ENCODE measurements at places on chromosomes 2 and 18.

DNA sequence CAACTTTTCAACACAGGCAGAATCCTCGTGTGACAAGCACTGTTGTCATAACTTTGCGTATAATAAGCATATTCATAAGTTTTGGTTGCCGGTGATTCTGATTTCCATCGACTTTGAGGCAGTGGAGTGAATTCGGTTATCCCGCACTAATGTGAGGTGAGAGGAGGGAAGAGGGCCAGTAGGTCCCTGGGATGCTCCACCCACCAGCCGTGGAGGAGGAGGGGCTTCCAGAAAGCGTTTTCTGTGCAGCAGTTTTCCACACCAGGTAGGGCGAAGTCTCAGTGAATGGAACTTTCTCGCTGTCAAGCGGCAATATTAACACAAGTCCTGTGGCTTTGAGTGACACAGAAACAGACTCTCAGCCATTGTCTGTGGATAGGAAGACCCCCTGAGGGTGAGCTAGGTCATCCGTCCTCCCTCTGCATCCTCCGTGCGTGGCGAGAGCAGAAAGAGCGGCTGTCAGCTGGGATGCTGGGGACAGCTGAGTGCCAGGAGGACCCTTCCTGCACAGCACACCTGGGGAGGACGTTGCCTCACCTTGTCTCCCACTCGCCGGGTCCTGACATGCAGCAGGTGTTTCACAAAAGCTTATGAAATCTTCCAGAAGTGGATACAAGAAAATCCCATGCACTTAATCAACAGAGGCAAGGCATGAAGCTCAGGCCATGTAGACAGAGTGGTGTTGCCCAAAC lies 67.5 kb downstream of the DCDC2C start:
- no peaks in the 10 kb centered on the region for H3K36me3 ChIP-seq
- H3K27me3 ChIP-seq = no peaks in the 10 kb centered on the region
- H3K4me3 ChIP-seq = no peak overlapping the region
- no peak for DNase-seq
- no peak overlapping the region for H3K27ac ChIP-seq

- H3K4me1 ChIP-seq = no peaks in the 10 kb centered on the region
- no peak overlapping the region for H3K27ac ChIP-seq
- H3K36me3 ChIP-seq = no peaks in the 10 kb centered on the region
- DNase-seq = no peak
These were observed 58.9 kb downstream of the CXCR4 start for GRCh38 chr2:136059036-136059472.

- no peaks in the 10 kb centered on the region for H3K27me3 ChIP-seq
- H3K4me1 ChIP-seq = no peaks in the 10 kb centered on the region
- H3K4me3 ChIP-seq = no peak overlapping the region
- H3K27ac ChIP-seq = no peak overlapping the region
- DNase-seq = no peak
These were observed 775.4 kb upstream of the ID2 start for GRCh38 chr2:7906431-7906830.

DNA sequence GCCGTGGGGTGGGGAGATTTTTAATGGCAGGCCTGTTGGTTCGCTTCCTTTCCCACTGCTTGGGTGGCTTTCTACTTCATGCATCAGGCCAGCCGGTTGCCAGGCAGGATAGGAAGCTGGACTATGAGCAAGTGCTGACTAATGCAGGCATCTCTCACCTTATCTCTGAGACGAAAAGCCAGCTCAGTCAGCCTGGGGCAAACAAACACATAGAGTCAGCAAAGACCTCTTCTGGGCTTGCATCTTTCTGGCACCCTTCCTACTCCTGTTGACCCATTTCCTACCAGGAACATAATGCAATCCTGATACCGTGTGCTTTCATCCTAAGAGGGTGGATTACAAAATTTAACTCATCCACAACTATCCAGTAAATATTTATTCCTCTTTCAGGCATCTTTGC lies 416.6 kb upstream of the MEX3C start:
- peak overlapping the region; percentile 87 for H3K27ac ChIP-seq
- no peak overlapping the region for H3K4me3 ChIP-seq
- H3K27me3 ChIP-seq = no peaks in the 10 kb centered on the region
- no peaks in the 10 kb centered on the region for H3K36me3 ChIP-seq
- H3K4me1 ChIP-seq = peaks cover 6% of the 10 kb centered on the region
- no peak for DNase-seq

DNA sequence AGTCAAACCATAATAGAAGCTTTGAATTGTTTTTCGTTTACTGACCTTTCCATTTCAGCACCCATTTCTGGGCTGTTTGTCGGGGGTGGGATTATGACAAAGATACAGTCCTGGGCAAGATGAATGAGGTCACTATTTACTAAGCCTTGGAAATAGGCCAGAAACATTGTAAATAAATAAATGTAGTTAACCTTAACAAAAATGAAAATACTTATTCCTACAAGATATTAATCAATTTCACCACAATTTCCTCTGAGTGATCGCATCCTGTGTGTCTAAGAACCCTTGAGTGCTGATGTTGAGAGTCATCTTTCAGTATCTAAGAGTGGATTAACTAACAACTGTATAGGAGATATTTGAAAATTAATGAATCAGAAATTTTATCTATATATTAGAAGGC lies 14.0 kb downstream of the ITGA4 start:
- H3K27me3 ChIP-seq = no peaks in the 10 kb centered on the region
- no peak overlapping the region for H3K4me3 ChIP-seq
- no peaks in the 10 kb centered on the region for H3K36me3 ChIP-seq
- no peak for DNase-seq
- H3K27ac ChIP-seq = no peak overlapping the region

DNA sequence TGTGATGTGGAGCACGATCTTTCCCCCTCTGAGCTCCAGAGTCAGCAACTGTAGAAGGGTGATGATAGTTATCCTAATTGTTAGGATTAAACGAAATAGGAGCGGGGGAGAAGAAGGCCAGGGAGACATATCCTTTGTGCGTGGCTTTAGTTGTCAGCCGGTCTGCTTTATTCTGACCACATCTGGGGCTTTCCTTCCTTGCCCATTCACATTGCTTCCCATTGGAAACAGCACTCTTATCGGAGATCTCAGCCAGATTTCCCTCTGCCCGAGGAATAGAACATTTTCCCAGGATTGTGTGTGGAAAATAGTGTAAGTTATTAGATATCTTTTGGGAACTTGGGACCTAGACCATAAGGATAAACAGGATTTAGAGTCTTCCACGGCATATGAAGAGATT lies 1.5 kb downstream of the RALB start:
- H3K4me1 ChIP-seq = peaks cover 5% of the 10 kb centered on the region
- DNase-seq = no peak
- H3K27me3 ChIP-seq = no peaks in the 10 kb centered on the region
- H3K36me3 ChIP-seq = no peaks in the 10 kb centered on the region
- H3K27ac ChIP-seq = no peak overlapping the region

GRCh38 chr18:34801774-34802173 lies 91.7 kb downstream of the DTNA start:
- H3K27ac ChIP-seq = no peak overlapping the region
- DNase-seq = no peak
- H3K4me3 ChIP-seq = no peak overlapping the region
